Activated naive CD8-positive, alpha-beta T cell treated with anti-CD3 and anti-CD28 coated beads, Interleukin-2, amount 10 ng/mL, durations not matched to agents 7 days and 5 days (primary cell): ENCODE measurements at places on chromosomes 3 and 15.

DNA sequence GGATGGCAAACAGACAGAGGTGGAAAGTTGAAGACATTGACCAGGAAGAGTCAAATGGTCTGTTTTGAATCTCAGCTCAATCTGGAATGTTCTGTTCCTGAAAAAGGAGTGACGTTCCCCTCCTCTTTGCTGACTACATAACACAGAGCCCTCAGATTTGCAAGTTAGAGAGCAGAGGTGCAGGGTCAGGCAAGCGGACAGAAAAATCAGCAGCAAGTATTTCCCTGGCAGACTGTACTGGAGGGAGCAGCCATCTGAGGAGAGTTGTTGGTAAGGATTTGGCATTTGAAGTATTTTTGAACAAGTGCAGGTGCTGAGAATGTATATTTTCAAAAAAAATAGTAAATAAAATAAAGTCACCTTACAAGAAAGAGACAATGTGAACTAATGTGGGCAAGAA is 17.6 kb downstream of the ZNF80 start:
- DNase-seq: no peak

GRCh38 chr3:52029053-52029452 is 27.3 kb downstream of the DUSP7 start:
- no peak for DNase-seq

DNA sequence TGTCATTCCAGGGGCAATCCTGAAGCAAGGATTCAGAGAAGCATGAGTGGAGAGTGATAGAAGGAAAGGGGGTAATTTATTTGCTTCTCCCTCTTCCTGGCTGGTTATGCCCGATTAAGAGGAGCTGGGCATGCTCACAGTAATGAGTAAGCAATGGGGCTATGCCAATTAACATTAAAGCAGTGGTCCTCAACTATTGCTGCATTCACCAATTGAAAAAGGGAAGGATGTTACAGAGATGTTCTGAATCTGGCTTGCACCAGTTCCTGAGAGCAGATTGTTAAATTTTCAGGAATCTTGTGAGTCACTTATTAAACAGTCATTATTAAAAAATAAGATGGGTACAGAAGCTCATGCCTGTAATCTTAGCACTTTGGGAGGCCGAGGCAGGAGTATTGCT is 85.9 kb upstream of the ZBTB20 start:
- no peak for DNase-seq

GRCh38 chr3:31875437-31875836 is 105.6 kb downstream of the OSBPL10 start:
- no peak for DNase-seq

DNA sequence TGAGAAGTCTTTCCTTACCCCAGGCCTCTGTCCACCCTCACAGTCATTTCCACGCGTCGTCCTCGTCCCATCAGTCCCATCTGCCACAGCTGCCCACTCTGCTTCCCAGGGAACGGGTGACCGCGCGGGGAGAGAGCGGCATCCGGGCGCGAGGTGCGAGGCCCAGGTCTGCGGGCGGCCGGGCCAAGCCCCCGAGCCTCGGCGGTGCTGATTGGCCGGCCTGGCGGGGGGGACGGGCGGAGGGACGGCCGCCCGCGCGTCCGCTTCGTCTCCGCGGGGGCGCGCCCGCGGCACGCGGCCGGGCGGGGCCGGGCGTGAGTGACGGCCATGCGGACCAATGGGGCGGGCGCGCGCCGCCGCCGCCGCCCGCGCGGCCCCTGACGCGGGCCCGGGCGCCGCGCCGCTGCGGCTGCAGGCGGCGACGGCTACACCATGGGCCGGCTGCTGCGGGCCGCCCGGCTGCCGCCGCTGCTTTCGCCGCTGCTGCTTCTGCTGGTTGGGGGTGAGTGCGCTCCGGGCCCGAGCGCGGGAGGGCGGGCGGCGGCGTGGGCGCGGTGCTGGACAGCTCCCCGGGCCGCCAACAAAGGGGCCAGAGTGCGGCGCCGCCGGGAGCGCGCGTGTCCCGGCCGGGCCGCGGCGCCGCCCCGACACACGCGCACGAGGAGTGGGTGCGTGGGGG is at the start of gene PODXL2:
Gene PODXL2 (plus strand): TSS at position 398 of the 679 bp plus-strand sequence. CDS start 35 bp downstream, at position 433.
- DNase-seq: peak; percentile 64
